ENCODE measurements at places on chromosomes 6 and 20.

GRCh38 chr6:13831615-13832014 is 17.3 kb upstream of the MCUR1 start:
- no peak for DNase-seq

DNA sequence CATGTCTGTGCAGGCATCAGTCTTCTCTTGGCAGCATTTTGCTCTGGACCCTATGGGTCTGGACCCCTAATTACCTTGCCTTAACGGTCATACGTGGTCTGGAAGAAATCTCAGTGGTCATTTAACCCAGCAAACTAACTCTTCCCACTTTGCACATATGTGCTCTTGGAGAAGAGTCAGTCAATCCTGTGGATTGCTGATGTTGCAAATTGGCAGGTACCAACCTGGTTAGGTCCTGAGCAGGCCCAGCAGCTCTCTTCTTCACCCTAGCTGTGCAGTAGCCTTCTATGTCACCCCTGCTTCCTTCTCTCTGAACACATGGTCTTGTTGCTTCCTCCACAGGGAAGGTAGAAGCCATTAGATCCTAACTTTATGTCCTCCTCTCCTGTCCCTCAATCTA is 1.6 kb downstream of the CEP43 start:
- DNase-seq, result no peak

DNA sequence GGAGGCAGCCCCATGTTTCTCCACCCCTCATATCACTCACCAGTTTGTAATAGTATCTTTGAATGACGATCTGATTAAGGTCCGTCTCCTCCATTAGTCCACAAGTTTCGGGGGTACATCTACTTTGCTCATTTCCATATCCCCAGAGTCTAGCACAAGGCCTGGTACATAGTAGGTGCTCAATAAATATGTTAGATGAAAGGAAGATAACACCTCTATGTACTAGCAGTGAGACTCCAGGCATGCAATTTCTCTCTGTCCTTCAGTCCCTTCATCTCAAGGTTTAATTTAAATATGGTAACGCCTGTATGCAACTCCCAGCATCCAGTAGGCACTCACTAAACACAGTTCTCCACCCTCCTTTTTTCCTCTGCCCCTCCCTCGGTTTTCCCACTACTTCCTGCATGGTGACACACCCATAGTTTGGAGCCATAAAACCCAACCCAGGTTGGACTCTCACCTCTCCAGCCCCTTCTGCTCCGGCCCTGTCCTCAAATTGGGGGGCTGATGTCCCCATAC is 461 bp upstream of the HNF4A start:
- no peak for DNase-seq

DNA sequence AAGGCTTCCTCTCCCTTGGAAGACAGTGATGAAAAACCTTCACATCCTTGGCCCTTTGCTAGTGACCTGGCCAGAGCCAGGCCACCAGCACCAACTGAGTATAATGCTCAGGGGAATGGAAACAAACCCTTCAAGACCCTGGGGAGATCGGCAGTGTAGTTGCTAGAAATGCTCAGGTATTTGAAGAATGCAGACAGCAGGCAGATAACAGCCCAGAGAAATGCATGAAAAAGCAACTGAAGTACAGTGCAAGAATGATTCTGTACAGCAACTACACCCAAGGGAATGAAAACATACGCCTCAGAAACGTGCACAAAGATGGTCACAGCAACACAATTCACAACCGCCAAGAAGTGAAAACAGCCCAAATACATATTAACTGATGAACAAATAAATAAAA is 41.1 kb downstream of the PPP1R3G start:
- DNase-seq, result no peak

- DNase-seq, result no peak
Observed at GRCh38 chr20:23189341-23189740, 103.2 kb upstream of the CD93 start.

DNA sequence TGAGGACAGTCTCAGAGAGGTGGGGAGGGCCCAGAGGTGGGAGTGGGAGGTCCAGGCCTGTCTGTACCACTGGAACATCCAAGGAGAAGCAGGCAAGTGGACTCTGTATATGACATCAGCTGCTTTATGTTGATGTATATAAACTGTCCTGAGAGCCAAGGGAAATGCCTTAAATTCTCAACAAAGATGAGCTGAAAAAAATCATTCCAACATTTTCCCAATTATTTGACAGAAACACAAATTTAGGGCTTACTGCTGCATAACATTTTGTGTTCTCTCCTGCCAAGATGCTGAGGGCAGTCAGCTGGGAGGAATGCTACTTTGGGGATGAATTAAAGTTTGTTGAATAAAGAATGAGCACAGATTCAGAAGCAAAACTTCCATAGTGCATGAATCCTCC is 52.8 kb downstream of the FOXC1 start:
- no peak for DNase-seq

- DNase-seq, result no peak
Observed at GRCh38 chr20:6421321-6422248, 298.8 kb upstream of the FERMT1 start.

DNA sequence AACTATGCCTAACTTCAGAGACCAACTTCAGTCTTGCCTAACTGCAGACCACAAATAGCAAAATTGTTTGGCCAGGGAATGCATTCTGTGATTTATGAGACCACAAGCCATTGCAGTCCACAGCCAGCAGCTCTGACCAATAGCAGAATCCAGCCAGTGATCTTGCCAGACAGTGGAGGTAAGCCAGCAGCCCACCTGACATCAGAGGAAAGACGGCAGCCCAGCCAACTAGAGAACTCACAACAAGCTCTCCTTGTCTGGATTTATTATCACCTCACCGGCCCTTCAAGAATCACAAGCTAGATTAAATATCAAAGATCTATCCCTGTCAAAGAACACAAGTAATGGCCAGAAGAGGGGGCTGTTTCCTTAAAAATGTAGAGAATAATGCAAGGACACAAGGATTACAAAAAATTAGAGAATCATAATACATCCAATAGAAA is 66.5 kb upstream of the SLC35F1 start:
- peak; percentile 39 for DNase-seq

GRCh38 chr6:17042422-17043147 is 59.3 kb upstream of the STMND1 start:
- no peak for DNase-seq

GRCh38 chr6:62371453-62372210 is 85.6 kb upstream of the KHDRBS2 start:
- no peak for DNase-seq

GRCh38 chr6:136528477-136528876 is 21.7 kb downstream of the MAP7 start:
- DNase-seq, result no peak

DNA sequence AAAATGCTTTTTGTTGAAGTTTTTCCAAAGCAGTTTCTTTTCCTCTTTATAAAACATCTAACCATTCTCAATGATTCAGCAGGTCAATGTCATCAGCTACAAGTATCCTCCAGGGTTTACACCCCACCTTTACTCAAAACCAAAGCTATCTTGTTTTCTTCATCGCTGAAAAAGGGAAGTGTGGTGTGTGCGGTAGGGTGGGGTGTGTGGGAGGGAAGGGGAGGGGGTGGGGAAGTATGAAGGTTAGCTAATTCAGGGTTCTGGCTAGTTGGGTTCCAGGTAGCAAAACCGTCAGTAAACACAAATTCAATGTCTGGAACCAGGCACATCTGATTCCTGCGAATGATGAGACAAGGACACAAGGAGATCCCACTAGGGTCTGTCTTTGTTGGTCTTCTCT is 189.6 kb downstream of the GJA10 start:
- DNase-seq, result peak; percentile 71

- DNase-seq, result no peak
Observed at GRCh38 chr6:36245572-36246061, 24.2 kb upstream of the PNPLA1 start.

- DNase-seq, result no peak
Observed at GRCh38 chr6:151488226-151488625, 5.6 kb upstream of the CCDC170 start.

- DNase-seq, result no peak
Observed at GRCh38 chr20:40851051-40851450, 162.0 kb upstream of the MAFB start.

DNA sequence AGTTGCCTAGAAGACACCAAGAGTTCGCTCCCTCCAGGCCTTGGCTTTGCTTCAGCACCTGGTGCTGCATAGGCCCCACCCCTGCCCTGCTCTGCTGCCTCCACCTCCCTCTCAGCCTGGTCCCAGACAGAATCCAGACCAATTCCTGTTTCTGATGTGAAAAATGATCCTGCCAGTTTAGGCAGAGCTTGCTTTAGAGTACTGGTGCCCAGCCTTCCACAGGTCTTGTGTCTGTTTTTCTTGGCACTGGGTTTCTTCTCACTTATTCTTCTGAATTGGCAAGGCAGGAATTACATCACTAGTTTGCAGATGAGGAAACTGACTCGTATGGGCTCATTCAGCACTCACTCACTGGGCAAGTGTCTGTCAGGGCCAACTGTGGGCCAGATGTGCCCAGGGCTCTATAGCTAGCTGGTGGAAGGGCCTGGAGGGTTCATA is 53.0 kb downstream of the HLA-A start:
- no peak for DNase-seq

DNA sequence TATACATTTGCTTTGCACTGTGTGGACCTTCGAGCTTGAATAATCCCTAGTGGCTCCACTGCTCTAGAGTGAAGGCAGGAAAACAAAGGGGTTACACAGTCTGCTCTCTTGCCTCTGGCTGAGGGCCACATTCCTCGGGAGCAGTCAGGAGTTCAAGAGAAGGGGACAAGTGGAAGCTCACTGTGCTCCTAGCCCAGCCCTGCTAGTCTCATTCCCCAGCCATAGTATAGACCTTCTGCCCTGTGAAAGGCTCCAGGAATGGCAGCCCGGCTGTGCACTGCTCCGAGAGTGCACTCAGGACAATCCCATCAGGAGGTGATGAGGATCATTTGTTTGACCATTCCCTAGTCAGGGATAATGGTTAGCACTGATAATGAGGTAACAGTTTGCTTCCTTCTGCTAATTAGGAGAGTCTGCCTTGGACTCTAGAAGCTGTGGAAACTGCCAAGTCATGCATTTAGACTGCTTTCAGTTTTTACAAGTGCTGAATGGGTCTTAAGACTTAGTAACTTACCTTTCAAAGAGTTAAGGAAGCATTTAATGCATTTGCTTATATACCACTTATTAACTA is 8.5 kb downstream of the IYD start:
- no peak for DNase-seq

DNA sequence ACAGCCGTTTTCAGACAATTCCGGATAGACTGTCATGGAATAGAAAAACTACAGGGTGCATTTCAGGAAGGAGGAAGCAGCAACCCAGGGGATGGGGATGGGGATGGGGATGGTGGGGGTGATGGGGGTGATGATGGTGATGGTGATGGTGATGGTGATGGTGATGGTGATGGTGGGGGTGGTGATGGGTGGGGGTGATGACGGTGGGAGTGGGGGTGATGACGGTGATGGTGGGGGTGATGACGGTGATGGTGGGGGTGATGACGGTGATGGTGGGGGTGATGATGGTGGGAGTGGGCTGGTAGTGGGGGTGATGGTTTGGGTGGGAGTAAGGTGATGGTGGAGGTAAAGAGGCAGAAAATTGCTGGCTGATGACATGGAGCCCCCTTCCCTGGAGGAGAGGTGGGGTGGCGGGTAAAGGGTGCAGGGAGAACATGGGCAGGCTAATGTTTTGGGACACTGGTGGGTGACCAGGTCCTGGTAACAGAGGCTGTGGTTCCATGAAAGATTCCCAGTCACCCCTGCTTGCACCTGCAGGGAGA is 17.5 kb downstream of the LAMA5 start:
- DNase-seq, result no peak

GRCh38 chr20:63294536-63294900 is 1.5 kb downstream of the COL20A1 start:
- no peak for DNase-seq

GRCh38 chr20:3392756-3393155 is 14.7 kb downstream of the DNAAF9 start:
- DNase-seq, result no peak

DNA sequence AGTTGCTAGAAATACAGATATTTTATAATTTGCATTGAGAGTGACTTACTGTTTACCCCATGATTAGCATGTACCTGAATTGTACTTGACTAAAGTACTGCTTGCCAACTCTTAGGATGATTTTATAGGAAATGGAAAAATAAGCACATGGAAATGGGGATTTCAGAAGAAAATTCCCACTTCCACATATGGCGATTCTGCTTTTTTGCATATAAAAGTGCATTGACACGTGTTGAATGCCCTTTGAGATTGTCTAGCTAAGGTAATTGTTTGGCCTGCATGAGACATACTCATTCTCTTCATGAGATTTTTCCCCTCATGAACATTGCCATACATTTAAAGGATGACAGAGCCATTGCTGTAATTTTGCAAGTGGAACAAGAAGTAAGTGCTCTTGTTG is 10.1 kb downstream of the TAB2 start:
- no peak for DNase-seq

DNA sequence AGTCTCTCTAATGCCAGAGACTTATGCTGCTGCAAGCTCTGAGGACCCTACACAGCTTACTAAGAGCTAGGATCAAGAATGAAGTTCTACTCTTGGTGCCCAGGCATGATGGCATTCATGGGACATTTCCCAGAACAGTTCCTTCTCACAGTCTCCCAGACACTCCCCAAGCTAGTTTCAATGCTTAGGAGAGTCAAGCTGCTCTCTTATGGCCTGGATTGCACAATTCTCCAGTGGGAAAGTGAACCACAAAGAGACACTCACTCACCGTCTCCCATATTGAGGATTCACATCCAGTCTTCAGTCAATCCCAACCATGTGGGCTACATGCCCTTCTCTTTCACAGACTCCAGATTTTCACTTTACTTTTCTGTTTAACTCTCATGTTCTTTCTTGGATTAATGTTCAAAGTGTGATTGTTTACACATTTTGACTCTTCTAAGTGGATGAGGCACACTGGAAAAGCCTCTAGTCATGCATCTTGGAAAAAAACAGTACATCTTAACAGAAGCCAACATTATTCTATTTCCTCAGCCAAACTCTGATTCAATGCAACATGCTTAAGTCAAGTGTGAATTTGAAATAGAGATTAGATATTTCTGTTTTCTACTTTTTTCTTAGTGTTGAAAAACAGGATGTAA is 447.8 kb upstream of the BTBD3 start:
- DNase-seq, result no peak

DNA sequence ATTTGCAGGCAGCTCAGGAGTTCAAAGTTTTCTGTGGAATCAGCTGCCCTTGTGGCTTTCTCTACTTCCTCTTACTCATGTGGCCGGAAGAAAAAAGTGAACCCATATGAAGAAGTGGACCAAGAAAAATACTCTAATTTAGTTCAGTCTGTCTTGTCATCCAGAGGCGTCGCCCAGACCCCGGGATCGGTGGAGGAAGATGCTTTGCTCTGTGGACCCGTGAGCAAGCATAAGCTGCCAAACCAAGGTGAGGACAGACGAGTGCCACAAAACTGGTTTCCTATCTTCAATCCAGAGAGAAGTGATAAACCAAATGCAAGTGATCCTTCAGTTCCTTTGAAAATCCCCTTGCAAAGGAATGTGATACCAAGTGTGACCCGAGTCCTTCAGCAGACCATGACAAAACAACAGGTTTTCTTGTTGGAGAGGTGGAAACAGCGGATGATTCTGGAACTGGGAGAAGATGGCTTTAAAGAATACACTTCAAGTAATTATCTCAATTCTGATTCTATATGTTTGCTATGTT is 1.1 kb downstream of the MGME1 start:
- DNase-seq, result peak; percentile 68

Measured in activated CD4-positive, alpha-beta T cell treated with anti-CD3 and anti-CD28 coated beads, Interleukin-2, Interleukin-6, amounts not matched to agents 100 ng/mL and 50 ng/mL, durations not matched to agents 16 hours and 8 hours (primary cell).